ENCODE measurements at places on chromosomes 7 and 10. TPM values are rescaled to one million over a fixed set of nuclear protein-coding genes. Genes with fewer than 3 reads are reported as not detected.

The MACC1 gene
- total RNA-seq = 50.1 TPM

The ECHDC3 gene
- 12.5 TPM for total RNA-seq

The ZNF485 gene
- 5.8 TPM for total RNA-seq

The UBTD1 gene
- total RNA-seq = 15.3 TPM
